CD8-positive, alpha-beta memory T cell (primary cell): ENCODE measurements at places on chromosomes 2 and 18. TPM values are rescaled to one million over a fixed set of nuclear protein-coding genes. Genes with fewer than 3 reads are reported as not detected.

DQX1 gene
- 0.51 TPM for total RNA-seq

DNA sequence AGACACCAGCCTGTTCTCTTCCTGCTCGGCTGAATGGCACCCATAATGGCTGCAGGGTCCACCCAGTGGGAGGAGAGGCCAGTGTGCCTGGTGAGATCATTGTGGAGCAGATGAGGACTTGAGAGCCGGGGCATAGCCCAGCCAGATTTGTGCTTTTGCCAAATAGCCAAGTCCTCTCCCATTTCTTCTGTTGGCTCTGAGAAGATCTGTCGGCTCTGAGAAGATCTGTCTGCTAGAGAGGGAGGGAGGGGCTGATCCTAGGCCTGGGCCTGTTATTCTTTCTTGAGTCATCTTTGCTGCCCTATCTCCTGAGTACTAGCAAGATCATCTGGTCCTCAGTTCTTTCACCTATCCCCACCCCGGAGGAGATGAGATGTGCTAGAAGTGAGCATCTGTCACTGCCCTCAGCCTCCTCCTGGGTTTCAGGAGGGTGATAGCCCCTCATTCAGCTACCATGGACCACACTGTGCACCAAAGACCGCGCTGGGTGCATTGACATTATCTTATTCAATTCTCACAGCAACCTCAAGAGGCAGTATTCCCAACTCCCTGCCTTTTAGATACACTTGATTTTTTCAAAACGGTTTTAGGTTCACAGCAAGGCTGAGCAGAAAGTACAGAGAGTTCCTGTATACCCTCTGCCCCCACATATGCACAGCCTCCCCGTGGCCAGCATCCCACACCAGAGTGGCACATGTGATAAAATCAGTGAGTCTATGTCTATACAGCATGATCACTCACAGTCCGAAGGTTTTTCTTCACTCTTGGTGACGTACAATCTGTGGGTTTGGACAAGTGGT lies 98.6 kb downstream of the CAPN13 start:
- DNase-seq, result no peak

DNA sequence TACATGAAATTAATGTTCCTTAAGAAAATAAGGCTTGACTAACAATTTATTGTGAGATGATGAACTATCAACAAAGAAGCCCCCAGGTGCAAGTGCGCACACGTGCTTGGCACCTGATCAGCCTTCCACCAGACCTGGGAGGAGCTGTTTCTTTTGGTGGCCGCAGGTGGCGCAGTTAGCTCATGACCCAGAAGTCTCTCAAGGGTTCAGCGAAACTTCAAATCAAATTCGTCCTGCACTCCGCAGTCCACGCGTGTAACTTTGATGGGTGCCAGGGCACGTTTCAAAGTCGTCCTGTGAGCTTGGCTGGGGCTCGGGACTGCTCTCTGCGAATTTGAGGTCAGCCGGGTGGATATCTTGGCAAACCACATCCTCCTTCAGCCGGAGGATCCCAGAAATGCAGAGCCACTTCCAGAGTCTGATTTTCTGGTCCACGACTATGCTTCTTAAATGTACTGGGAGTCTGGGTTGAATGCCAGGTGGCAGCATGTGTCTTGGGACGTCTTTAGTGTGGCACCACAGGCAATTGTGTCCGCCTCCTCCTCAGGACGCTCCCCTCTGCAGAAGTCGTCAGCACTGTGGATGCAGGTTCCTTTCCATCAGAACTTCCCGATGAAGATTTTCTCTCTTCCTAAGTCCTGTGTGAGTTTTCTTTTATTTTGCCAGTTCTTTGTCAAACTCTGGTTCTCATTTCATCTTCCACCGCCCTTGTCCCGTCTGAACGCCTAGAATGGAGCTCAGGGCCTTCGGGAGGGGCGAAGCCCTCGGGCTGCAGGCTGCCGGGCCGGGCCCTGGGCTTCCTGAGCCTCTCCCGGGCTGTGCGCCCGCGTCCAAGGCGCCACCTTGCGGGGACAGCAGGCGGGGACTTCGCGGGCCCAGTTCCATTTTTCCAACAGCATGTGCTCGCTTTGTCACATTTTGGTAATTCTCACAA lies 61.3 kb upstream of the RAPGEF4 start:
- DNase-seq, result peak; percentile 15

- peak; percentile 81 for DNase-seq
These were observed 30.4 kb downstream of the TOGARAM2 start for GRCh38 chr2:29011418-29012060.

- no peak for DNase-seq
These were observed 95.6 kb upstream of the CDC42EP3 start for GRCh38 chr2:37767046-37767445.

IL36RN gene
- not detected for total RNA-seq

ATP5MC3 gene
- total RNA-seq, result 416 TPM

ELOA2 gene
- total RNA-seq, result not detected

DNA sequence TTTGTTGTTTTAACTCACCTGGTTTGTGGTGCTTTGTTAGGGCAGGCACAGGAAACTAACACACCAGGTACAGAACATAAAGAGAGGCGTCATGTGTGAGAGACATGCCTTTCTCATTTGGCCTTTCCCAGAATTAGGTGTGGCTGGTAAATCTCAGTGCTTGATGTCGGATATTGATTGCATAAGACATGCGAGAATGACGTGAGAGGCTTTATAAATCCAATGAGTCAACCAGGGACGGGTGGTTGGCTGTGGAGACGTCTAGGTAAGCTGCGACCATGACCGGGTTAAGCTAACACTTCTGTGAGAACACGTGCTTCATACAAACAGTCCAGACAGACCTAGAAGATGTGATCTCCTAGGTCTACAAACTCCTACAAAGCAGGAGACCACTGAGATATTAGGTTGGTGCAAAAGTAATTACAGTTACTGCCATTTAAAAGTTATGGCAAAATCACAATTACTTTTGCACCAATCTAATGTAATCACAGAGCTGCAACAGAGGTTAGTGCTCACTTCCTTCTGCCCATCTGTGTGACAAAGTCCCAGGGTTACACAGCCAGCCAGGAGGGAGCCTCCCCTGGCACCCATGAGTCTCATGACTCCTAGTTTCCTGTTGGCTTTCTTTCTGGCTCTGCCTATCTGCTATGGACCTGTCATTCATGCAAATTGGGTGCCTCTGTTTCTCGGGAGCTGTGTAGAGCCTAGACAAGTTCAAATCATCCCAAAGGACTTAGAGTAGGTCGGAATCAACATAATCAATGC lies 98.9 kb upstream of the ATP8B1 start:
- DNase-seq, result no peak

TPO gene
- total RNA-seq, result not detected

- no peak for DNase-seq
These were observed 16.2 kb upstream of the ALPP start for GRCh38 chr2:232362174-232362900.

DNA sequence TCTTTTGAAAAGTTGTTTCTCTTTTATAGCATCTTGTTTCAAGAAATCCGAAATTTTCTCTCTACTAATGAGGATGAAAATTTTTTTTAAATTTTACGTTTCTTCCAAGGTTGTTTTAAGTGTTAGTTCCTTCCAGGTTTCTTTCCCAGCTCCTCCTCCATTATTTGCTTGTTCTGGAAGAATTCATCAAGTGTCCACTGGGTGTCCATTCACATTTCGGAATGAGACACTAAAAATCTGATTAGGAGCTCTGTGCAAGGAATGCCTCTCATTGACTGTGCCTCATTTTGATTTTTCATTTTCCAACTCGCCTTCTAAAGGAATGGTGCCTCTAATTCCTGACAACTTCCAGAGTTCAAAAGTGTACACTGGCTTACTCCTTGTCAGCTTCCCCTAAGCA lies 6.1 kb downstream of the SP100 start:
- DNase-seq, result no peak

DNA sequence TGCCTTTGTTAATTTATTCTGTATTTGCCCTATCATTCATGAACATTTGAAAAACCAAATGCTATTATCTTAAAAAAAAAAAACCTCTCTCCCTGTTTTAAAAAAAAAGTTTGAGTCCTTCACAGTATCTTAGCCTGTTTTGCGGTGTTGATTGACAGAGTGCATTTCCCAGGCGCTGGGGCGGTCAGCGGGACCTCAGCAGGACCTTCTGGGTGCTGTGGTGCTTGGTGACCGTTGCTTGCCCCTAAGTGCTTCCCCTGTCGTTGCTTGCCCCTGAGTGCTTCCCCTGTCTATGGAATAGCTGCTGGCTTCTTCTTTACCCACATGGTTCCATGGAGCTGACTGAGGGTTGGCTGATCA lies 12.1 kb downstream of the ATP6V1C2 start:
- DNase-seq, result no peak

- no peak for DNase-seq
These were observed 10.3 kb upstream of the NT5C1B start for GRCh38 chr2:18599509-18600254.

EN1 gene
- total RNA-seq, result not detected

RBM44 gene
- total RNA-seq, result 0.63 TPM

CCDC148 gene
- total RNA-seq, result 0.40 TPM

GRCh38 chr2:24822049-24822706 lies 29.0 kb downstream of the CENPO start:
- no peak for DNase-seq

HS6ST1 gene
- 18.2 TPM for total RNA-seq

HOXD4 gene
- total RNA-seq, result not detected

GBX2 gene
- total RNA-seq, result not detected

GRCh38 chr18:195651-196050 lies 37.3 kb downstream of the USP14 start:
- no peak for DNase-seq

- DNase-seq, result no peak
These were observed 28.5 kb upstream of the MARCHF7 start for GRCh38 chr2:159683817-159684216.

DNA sequence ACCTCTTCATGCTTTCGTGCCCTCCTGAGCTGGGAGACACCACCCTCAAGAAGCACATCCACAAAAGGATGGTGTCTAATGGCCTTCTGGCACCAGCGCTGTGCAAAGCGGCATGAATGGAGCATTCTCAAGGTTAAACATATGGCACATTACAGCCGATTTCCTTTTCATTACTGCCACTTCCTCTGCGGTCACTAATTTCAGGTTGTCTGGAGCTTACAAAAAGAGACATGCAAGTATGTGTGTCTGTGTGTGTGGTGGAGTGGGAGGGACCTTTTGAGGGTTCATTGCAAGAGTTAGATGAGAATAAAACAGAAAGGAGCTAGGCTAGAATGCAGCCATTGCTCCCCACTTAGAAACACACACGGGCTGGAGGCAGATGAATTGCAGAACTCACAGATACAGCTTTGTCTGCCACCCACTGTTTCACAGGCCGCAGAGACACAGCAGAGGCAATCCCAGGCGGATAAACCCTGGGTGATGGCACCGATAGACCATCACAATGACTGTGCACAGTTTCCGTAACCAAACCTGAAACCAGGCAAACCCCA lies 76.0 kb downstream of the TGIF1 start:
- peak; percentile 26 for DNase-seq

- DNase-seq, result no peak
These were observed 90.1 kb upstream of the SMAD2 start for GRCh38 chr18:48020337-48021250.

SLC8A1 gene
- total RNA-seq, result 0.15 TPM

BUB1 gene
- total RNA-seq, result 49.5 TPM

DNA sequence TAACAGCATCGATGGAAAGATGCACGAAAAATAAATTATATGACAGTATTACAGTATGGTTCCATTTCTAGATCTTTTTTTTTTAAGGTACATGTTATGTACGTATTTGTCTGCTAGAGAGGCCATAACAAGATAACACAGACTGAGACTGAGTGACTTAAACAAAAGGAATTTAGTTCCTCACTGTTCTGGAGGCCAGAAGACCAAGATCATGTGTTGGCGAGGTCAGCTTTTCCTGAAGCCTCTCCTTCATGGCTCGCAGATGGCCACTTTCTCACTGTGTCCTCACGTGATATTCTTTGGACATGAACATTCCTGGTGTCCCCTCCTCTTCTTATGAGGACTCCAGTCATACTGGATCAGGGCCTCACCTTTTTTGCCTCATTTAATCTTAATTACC lies 177.4 kb downstream of the CAPN13 start:
- DNase-seq, result no peak

GRCh38 chr2:46299365-46300263 lies 2.4 kb downstream of the EPAS1 start:
- no peak for DNase-seq

DNA sequence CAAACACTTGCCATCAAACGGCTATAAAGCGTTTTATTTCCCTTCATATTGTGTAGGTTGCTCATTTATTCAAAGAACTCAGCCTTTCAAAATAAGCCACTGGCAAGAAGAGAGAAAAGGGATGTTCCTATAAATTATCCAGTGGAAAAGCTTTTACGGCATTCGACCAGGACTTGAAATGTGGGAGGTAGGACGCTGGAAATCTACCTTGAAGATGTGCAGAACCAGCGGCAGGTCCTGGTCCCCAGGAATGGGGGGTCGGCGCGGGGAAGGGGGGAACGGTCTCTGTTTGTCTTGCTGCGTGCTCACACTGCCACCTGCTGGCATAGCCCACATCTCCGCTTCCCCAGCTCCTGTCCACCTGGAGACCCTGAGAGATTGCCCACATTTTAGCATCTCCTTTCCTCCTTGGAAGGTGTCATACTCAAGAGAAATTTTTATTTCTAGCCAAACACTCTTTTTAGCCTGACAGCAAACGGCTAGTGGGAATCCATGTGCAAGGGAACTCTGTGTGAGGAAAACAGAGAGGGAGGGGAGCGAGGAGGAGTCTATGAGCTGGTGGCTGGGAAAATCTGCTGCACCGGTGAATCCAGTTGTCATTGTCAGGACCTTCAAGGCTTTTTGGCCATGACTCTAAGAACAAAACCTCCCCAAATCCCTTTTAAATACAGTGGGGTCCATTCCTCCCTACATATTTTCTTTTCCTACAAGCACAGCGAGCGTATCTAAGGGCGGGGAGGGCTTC lies 349.0 kb upstream of the PKDCC start:
- DNase-seq, result no peak

- DNase-seq, result no peak
These were observed 23.4 kb upstream of the RAPGEF4 start for GRCh38 chr2:172712251-172712650.

DNA sequence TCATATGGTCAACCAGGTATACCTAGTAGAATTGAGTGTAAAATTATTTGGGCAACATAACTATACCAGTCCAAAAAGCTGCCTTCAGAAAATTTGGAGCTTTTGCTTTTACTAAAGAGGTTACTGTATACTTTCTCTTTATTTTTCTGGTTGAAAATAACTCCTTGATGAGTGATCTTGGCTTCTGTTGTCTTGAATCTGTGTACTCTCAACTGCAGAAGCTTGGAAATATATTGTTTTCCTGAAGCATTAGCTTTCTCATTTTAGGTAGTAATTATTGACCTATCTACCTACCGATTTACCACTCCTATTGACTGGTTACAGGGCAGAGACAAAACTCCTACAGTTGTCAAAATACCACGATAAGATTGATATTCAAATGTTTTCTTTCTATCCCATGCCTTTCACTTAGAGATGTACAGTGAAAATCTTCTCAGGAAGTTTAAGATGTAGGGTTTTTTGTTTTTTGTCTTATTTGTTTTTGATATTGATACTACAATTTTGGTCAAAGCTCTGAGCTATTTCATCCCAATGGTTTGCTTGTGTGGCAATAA lies 35.7 kb upstream of the DLX1 start:
- no peak for DNase-seq

GRCh38 chr18:79627750-79628294 lies 51.8 kb upstream of the CTDP1 start:
- no peak for DNase-seq

STAT4 gene
- 54.7 TPM for total RNA-seq

ALK gene
- not detected for total RNA-seq

TYMS gene
- 297 TPM for total RNA-seq

ATP6V1C2 gene
- total RNA-seq, result 0.09 TPM
